ENCODE measurements at places on chromosomes 2 and 18. TPM values are rescaled to one million over a fixed set of nuclear protein-coding genes. Genes with fewer than 3 reads are reported as not detected.

COL4A4 gene
- under 0.01 TPM for total RNA-seq

FIGN gene
- total RNA-seq: 0.31 TPM

SPDYA gene
- 1.3 TPM for total RNA-seq

RAD51AP2 gene
- total RNA-seq: not detected

KIAA2012 gene
- total RNA-seq: not detected

SULT1C4 gene
- total RNA-seq: 82.8 TPM

DPP4 gene
- 16.4 TPM for total RNA-seq

FOXI3 gene
- not detected for total RNA-seq

NOL4 gene
- total RNA-seq: not detected

HADHA gene
- 186 TPM for total RNA-seq

TDRD15 gene
- not detected for total RNA-seq

GPR55 gene
- total RNA-seq: not detected

PNPT1 gene
- total RNA-seq: 13.3 TPM

COL4A3 gene
- not detected for total RNA-seq
